Activated gamma-delta T cell treated with anti-CD3 and anti-CD28 coated beads, Interleukin-2, amount 50 U/mL, for 16 hours (primary cell): ENCODE measurements at places on chromosomes 5 and 9.

GRCh38 chr5:14879393-14879792, 7.8 kb upstream of the ANKH start:
- no peak for DNase-seq

DNA sequence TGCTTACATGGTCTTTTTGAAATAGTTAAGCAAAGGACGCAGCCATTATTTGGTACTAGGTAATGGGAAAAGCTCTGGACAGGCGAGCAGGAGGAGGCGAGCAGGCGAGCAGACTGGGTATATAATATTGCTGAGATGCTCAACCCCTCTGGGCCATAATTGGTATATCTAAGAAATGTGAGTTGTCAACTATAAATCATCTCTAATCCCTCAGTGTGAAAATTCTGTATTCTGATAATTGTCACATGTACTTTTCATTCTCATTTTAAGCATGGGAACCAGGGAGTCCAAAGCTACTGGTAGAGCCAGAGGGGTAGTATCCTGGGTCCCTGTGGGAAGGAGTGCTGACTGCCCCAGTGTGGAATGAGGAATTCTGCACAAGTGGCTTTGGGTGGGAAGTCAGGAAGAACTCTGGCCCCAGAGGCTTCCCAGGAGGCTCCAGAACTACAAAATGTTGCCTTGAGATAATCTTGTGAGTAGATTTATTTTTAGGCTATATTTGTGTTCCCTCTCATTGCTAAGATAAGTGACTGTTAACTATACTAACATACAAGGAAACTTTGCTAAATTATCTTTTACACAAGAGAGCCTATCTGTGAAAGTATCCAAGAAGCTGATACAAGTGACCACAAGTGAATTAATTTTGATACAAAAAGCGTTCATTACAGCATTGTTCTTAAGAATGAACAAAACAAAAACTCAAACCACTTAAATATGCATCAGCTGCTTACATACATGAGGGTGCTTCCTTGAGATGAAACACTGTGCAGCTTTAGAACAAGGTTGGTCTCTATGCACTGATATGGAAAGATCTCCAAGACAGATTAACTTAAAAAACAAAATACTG, 70.5 kb upstream of the TNFAIP8 start:
- no peak for DNase-seq

- DNase-seq, result no peak
Observed at GRCh38 chr5:73278693-73279092, 105.7 kb downstream of the TMEM174 start.

- no peak for DNase-seq
Observed at GRCh38 chr5:159341145-159341544, 10.9 kb upstream of the IL12B start.

DNA sequence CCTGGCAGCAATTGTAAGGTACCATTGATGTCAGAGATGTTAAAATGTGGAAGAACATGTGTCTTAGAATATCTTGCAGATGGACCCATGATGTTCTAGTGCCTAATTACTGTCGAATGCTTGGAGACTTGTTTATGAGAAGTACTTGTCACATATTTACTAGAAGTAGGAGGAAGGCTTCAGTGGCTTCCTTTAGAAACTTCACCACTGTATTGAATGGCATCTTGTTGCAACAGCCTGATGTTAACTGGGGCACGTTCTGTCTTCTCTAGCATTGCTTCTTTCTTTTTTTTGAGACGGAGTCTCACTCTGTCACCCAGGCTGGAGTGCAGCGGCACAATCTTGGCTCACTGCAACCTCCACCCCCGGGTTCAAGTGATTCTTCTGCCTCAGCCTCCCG, 16.5 kb downstream of the UGCG start:
- DNase-seq, result no peak

- no peak for DNase-seq
Observed at GRCh38 chr9:132609829-132610228, 27.4 kb downstream of the BARHL1 start.

DNA sequence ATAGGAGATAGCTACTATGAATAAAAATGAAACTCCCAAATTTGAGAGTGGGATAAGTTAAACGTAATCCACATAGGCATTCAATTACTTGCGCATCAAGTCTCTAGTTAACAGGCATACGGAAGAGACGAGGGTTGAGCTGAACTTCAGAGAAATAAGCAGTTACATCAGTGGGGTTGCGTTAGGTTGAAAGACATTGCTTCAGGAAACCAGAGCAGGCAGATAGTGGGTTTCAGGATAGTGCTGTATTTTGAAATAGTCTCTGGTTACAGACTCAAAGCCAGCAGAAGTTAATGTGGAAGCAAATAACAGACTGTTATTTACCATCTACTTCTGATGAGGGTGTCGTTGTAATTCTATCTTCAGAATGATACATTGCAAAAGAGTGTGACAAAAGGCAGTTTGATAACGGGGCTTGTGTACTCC, 533.4 kb downstream of the PDE4D start:
- DNase-seq, result no peak

DNA sequence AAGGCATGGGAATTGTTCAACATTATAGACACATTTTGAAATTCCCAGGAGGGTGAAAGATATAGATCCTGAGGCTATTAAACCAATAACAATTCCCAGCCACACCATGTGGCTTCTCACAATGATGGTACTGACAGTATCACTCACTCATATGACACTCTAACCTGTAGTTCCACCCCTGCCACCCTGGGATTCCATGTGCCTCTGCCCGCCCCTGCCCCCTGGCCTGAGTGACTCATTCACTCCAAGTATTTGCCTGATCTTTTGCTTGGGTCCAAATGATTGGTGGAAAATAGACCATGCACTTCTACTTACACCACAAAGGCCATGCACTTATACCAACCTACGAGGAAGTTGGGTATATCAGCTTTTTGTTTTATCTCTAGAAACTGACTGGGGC, 305.2 kb upstream of the DAB2 start:
- DNase-seq, result no peak

- DNase-seq, result no peak
Observed at GRCh38 chr5:148887123-148887881, 60.9 kb downstream of the ADRB2 start.

GRCh38 chr9:4959031-4959430, 26.0 kb upstream of the JAK2 start:
- no peak for DNase-seq

DNA sequence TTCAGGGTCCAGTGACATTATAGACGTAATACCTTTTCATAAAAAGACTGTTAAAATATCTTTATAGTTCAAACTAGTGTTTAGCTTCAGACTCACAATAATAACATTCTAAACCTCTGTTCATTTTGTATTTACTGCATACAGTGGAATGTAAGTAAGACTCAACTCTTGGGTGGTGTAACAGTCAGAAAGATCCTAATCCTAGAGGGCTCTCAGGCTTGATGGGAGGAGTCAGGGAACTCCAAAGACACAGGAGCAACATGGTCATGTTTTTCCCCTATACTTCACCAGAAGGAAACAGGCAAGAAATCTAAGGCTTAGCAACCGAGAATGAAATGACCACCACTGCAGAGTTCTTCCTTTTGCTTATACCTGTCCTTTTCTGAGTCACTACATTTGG, 82.6 kb downstream of the MRPS27 start:
- no peak for DNase-seq
